ENCODE measurements at places on chromosomes 6 and 20.

DNA sequence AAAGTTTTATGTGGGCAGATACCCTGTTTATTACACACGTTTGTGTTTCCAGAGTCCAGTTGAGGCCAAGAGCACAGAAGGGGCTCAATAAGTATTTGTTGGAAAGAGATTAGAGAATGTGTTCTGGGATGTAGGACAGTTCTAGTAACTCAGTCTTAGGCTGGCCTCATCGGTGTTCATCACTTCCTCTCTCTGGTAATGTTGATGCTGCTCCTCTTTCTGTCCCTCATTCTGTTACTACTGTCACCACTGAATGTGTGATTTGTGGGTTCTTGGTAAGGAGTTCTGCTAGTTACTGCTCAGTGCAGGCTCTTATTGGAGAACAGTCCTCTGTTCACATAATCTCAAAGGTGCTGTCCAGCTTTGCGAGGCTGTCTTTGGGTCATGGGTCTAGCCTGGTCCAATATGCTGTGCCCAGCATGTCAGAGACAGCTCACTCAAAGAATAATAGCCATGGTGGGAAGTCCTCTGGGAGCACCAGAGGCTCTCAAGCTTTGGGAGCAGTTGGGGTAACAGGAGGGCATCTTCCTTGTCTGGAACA lies 1.3 kb downstream of the RFPL4B start:
- no peak for DNase-seq
- H3K27ac ChIP-seq: no peak overlapping the region
- H3K27me3 ChIP-seq: no peaks in the 10 kb centered on the region
- H3K4me1 ChIP-seq: no peaks in the 10 kb centered on the region
- H3K4me3 ChIP-seq: no peak overlapping the region

DNA sequence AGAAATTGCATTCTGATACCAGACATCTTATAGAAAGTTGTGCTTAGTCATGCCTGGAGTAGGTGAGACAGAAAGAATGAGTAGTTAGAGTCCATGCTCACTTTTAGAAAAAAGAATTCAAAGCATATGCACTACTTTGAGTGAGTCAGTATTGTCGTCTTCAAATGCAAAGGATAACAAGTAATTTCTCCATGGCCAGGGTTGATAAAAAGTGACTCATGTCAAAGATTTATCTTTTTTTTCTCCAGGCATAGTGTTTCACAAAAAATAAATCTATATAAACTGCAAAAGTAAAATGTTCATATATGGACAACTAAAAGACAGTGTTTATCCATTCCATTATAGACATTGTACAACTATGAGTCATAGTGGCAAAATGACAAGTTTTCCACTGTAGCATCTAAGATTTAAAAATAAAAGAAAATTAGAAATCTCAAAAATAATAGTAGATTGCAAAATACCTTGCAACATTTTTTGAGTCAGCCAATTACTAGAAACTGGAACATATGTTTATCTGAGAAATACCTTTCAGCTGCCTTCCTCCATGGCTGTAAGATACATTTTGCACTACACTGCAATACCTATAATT lies 329.6 kb downstream of the GRIK2 start:
- no peak for DNase-seq
- H3K27me3 ChIP-seq: no peaks in the 10 kb centered on the region
- no peak overlapping the region for H3K4me3 ChIP-seq
- no peaks in the 10 kb centered on the region for H3K4me1 ChIP-seq
- no peak overlapping the region for H3K27ac ChIP-seq

GRCh38 chr6:136070815-136071214 lies 179.3 kb downstream of the MTFR2 start:
- H3K4me1 ChIP-seq: no peaks in the 10 kb centered on the region
- no peak overlapping the region for H3K4me3 ChIP-seq
- no peaks in the 10 kb centered on the region for H3K27me3 ChIP-seq
- no peak overlapping the region for H3K27ac ChIP-seq

GRCh38 chr20:32158351-32158750 lies 48.8 kb downstream of the TM9SF4 start:
- no peak overlapping the region for H3K27ac ChIP-seq
- H3K27me3 ChIP-seq: no peaks in the 10 kb centered on the region
- no peak overlapping the region for H3K4me3 ChIP-seq
- DNase-seq: no peak
- H3K36me3 ChIP-seq: peaks cover 75% of the 10 kb centered on the region

- no peak for DNase-seq
- no peaks in the 10 kb centered on the region for H3K4me1 ChIP-seq
- H3K27me3 ChIP-seq: no peaks in the 10 kb centered on the region
- H3K4me3 ChIP-seq: no peak overlapping the region
Observed at GRCh38 chr20:22597303-22597702, 12.9 kb upstream of the FOXA2 start.

- no peak overlapping the region for H3K27ac ChIP-seq
- H3K4me1 ChIP-seq: peaks cover 11% of the 10 kb centered on the region
- no peaks in the 10 kb centered on the region for H3K36me3 ChIP-seq
- H3K27me3 ChIP-seq: no peaks in the 10 kb centered on the region
- no peak overlapping the region for H3K4me3 ChIP-seq
- DNase-seq: no peak
Observed at GRCh38 chr6:154878871-154879491, 116.1 kb upstream of the TIAM2 start.

DNA sequence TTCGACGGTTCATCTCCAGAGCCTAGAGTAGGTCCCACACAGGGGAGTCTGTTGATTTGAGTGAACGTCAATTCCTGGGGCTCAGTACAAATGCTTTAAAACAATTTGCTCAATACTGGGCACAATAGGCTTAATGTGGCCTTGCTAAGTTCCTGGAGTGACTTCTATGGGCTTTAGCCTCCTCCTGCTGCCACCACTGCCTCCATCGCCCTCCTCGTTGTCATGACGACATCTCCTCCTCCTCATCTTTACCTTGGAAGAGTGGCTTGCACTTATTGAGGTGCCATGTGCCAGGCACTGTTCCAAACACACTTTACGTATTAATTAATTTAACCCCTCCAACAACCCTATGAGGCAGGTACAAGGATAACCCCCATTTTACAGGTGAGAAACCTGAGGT lies 11.8 kb upstream of the ZMYND8 start:
- no peaks in the 10 kb centered on the region for H3K27me3 ChIP-seq
- no peaks in the 10 kb centered on the region for H3K4me1 ChIP-seq
- no peaks in the 10 kb centered on the region for H3K36me3 ChIP-seq
- DNase-seq: no peak
- no peak overlapping the region for H3K27ac ChIP-seq

- no peaks in the 10 kb centered on the region for H3K4me1 ChIP-seq
- DNase-seq: no peak
- no peaks in the 10 kb centered on the region for H3K36me3 ChIP-seq
- no peak overlapping the region for H3K27ac ChIP-seq
Observed at GRCh38 chr6:126812651-126813050, 305.8 kb upstream of the RSPO3 start.

DNA sequence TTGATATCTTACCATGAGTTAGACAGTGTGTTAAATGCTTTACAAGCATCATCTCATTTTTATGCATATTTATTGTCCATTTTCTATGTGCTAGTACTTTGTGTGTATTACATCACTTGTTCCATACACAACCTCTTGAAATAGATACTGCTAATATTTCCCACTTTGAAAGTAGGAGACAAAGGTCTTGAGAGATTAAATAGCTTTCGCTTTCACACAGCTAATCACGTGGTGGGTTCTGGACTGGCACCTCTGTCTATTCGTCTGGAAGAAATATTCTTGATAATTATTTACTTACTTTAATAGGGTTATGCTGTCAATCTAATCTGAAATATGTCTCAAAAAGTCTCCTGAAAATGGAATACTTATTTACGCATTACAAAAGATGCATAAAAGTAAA lies 30.2 kb downstream of the EPHA7 start:
- H3K27me3 ChIP-seq: no peaks in the 10 kb centered on the region
- H3K27ac ChIP-seq: no peak overlapping the region
- H3K4me3 ChIP-seq: no peak overlapping the region
- no peaks in the 10 kb centered on the region for H3K36me3 ChIP-seq
- DNase-seq: no peak

DNA sequence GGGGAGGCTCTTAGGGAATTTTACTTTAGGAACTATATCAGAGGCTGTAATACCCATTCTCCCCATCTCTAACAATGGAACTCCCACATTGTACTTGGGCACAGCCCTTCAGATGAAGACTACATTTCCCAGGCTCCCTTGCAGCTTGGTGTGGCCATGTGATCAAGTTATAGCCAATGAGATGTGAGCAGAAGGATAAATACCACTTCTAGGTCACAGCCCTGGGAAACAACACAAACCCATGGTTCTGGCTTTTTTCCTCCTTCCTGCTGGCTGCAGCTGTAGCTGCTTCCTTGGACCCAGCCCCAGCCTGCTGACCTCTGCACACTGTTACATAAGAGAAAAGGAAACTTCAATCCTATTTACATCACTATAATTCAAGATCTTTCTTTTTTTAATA lies 445.9 kb upstream of the JARID2 start:
- H3K36me3 ChIP-seq: no peaks in the 10 kb centered on the region
- H3K4me1 ChIP-seq: peaks cover 19% of the 10 kb centered on the region
- no peak for DNase-seq
- no peak overlapping the region for H3K27ac ChIP-seq
- no peak overlapping the region for H3K4me3 ChIP-seq

DNA sequence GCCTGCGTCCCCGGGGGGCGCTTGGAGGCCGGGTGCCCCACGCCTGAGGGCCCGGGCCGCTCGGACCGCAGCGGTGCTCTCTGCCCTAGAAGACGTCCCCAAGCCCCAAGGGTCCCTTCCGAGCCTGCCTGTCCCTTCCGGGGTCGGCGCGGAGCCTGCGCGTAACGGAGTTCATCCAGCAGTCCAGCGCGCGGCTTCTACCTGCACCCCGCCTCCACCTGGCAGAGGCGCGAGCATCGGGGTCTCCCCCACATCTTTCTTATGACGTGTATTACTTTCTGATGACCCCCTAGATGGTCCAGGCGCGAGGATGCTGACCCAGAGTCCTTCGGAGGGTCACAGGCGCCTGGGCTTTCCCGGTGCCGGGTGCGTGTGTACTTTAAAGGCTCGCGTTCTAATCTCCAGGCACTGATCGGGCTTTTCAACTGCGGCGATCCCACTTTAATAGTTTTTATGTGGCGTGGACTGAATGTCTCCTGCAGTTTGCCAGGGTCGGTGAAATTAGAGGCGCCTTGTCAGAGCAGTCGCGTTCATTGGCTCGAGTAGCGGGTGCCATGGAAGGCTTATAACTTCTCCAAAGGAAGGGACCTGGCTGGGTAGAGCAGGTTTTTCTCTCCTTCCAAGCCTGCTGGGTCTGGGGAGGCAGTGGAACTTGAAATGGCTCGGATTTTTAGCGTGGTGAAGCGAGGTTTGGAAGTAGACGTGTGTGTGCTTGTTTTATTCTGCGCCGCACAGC lies 912 bp downstream of the EYA4 start:
- no peaks in the 10 kb centered on the region for H3K36me3 ChIP-seq
- peak overlapping the region; percentile 64 for H3K27ac ChIP-seq
- peaks cover 6% of the 10 kb centered on the region for H3K27me3 ChIP-seq
- no peak for DNase-seq

GRCh38 chr20:51381557-51381956 lies 161.0 kb downstream of the NFATC2 start:
- DNase-seq: no peak
- no peak overlapping the region for H3K27ac ChIP-seq
- H3K4me3 ChIP-seq: no peak overlapping the region
- H3K27me3 ChIP-seq: no peaks in the 10 kb centered on the region
- no peaks in the 10 kb centered on the region for H3K36me3 ChIP-seq
- no peaks in the 10 kb centered on the region for H3K4me1 ChIP-seq

DNA sequence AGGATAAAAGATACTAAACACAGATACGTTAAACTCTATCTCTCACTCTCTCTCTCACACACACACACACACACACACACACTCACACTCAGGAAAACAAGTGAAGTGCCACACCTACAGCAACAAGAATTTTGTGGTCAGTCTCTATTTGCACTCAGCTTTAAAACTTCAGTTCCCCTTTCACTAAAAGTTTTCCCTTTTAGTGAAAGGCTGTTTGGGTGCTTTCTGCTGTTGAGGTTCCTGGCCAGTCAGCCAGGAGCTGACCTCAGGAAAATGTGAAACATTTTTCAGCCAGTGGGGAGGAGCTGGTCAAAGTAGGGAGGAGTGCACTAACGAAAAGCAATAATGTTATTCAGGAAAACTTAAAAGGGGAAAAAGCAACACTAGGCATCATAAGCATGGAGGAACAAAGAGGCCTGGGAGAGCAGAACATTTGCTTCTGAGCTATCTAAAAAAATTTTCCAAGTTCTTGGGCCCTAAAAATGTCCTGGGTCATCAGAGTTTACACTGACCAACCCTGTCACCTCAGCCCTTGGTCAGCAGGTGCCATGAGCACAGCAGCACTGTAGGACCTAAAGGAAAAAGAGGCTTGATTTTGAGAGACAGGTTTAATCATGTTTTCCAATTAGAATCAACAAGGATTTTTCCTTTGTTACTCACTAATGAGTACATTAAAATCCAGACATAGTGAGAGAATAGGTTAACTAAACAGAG lies 30.7 kb upstream of the NT5E start:
- DNase-seq: no peak
- H3K4me1 ChIP-seq: peaks cover 11% of the 10 kb centered on the region
- H3K36me3 ChIP-seq: no peaks in the 10 kb centered on the region
- H3K27me3 ChIP-seq: no peaks in the 10 kb centered on the region

DNA sequence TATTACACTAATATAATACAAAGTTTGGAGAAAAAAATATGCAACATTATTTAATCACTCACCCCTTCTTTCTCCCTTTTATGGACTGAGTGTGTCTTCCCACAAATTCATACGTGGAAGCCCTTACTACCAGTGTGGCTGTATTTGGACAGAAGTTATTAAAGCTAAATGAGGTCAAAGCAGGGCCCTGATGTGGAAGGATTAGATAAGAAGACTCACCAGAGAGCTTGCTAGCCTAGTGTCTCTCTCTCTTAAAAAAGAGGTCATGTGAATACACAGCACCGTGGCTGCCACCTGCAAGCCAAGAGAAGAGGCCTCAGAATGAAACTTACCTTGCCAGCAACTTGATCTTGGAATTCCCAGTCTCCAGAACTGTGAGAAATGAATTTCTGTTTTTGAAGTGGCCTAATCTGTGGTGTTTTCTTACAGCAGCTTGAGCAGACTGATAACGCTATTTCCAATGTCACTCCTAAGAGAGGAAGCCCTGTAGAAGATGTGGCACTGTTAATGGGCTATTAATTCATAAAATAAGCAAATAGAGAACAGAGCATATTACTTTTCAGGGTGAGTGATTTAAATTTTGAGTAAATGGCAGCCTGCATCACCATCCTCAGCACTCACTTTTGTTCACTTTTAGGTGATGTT lies 233.4 kb downstream of the TBC1D7 start:
- no peaks in the 10 kb centered on the region for H3K4me1 ChIP-seq
- no peak overlapping the region for H3K27ac ChIP-seq
- DNase-seq: no peak
- no peaks in the 10 kb centered on the region for H3K36me3 ChIP-seq
- H3K4me3 ChIP-seq: no peak overlapping the region
